ENCODE measurements at places on chromosomes 3 and 15.
A peak's percentile ranks its signal among the peaks of the same experiment; 100 is the strongest.

- no peak for DNase-seq
Measured at GRCh38 chr15:40333922-40334492, 6.7 kb downstream of the CCDC9B start.

GRCh38 chr3:121488628-121489027 lies 57.2 kb downstream of the POLQ start:
- no peak for DNase-seq

DNA sequence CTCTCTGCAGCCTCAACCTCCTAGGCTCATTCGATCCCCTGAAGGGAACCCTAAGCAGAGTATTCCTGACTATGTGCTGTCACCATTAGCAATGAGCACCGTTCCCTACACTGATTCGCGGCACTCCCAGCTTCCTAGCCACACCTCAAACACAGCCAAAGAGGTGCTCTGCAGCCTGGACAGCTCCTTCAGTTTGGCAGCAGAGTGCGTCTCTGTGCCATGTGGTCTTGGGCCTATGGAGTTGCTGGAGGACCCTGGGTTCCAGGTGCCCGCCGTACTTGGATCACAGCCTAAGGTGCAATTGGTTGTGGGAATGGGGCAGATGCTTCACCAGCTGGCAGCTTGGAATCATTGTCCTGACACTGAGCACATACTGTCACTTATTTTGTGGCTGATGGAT lies 17.3 kb upstream of the IL12A start:
- DNase-seq: no peak

DNA sequence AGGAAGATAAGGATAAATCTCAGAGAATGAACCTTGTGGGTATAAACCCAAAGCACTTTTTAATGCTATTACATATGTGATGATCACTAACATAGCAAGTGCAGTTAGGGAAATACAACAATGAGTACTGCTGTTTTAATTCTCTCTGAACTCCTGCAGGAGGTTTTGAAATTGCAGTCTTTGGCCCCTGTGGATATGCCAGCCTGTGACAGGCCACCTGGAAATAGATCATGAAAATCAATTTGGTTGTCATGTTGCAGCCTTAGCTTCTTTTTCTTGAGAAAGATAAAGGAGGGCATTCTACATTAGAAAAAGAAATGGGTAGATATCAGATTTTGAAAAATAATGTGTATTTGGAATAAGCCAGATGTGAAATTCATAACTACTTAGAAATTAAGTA lies 103.6 kb downstream of the RSRC1 start:
- DNase-seq: no peak

- DNase-seq: no peak
Measured at GRCh38 chr3:107412376-107412775, 35.1 kb downstream of the CCDC54 start.

- DNase-seq: no peak
Measured at GRCh38 chr15:52254391-52254790, 41.2 kb downstream of the MYO5C start.

GRCh38 chr15:90479656-90480055 lies 50.1 kb upstream of the CRTC3 start:
- no peak for DNase-seq

DNA sequence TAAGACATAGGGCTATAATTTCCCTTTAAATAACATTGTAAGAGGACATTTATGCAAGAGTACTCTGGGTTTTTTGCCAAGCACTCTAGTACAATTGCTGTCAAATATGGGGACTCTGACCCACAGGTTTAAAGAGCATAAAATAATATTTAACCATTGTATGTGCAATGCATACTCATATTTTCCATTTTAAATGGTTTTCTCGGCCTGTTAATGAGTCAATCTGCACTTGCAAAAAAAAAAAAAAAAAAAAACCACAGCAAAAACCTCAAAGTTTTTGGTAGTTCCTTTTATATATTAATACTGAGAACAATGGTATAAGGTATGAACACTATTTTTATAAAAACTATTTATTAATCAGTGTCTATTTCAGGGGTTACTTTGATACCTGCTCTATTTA lies 304.0 kb upstream of the CBLB start:
- DNase-seq: no peak

DNA sequence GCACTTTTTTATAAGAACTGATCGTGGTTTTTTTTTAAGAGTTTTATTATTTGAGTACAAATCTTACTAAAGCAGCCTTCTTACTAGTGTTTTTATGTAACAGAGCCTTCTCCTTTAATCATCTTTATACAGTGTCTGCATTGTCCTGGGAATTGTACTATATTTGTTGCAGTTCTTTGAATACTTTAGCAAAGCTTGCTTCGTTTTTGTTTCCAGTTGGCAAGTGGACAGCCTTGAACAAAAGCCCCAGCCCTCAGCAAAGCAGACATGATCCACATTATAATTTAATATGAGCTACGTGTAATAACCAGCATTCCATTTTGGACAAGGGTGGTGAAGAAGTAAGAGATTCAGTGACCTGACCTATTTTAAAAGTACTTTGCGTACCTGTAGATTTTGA lies 112.2 kb upstream of the FLNB start:
- DNase-seq: no peak

DNA sequence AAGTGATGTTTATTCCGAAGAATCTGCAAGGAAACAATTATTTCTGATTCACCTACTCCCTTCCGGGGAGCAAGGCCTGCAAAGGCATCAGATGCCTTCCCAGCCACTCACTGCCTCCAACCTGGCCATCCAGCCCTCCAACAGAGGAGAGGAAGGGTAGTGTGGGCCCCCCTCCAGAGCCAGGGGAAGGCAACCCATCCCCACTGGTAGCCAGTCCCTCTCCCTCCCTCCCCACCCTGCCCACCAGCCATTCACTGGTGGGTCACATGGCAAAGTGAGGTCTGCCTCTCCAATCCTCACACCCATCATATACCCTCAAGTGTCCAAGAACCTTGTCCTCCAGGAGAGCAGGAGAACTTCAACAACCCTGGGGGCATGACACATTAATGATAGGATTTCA lies 2.4 kb upstream of the VIPR1 start:
- no peak for DNase-seq

GRCh38 chr3:55147406-55147805 lies 219.5 kb upstream of the LRTM1 start:
- no peak for DNase-seq

- DNase-seq: no peak
Measured at GRCh38 chr15:62128916-62129315, 36.2 kb downstream of the C2CD4B start.

- no peak for DNase-seq
Measured at GRCh38 chr3:126021702-126022101, 52.7 kb downstream of the ROPN1B start.

DNA sequence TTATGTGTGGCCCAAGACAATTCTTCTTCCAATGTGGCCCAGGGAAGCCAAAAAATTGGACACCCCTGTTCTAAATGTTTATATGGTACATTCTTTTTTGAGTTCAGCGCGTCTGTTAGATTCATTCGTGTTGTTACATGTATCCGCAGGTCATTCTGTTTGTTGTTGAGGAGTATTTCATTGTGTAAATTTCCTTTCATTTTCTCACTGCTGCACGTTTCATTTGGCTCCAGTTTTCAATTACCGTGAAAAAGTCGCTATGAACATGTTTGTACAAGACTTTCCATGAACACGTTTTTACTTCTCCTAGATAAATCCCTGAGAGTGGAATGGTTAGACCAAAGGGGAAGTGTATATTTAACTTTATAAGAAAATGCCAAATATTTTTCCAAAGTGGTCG lies 7.5 kb upstream of the OPA1 start:
- DNase-seq: no peak

DNA sequence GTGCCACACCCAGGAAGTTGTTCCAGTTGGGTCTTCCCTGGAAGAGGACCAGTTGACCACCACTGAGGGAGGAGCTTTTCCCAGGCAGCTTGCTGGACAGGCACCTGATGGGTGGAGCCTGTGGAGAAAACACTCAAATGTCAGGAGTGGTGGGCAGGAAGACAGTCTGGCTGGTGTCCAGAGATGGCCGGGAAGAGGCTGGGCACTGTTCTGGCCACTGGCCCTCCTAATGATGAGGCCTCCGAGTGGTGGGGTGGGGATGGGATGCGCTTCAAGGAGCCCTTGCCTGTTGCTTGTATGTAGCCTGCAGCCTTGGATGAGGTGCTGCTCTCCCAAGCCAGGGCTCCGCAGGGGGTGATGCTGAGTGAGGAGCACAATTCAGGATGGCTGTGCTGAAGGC lies 12.3 kb downstream of the PLEKHO2 start:
- no peak for DNase-seq

GRCh38 chr3:136236109-136236508 lies 14.0 kb upstream of the PCCB start:
- no peak for DNase-seq

GRCh38 chr3:53844262-53845102 lies 1.7 kb downstream of the CHDH start:
- no peak for DNase-seq

- no peak for DNase-seq
Measured at GRCh38 chr3:126886217-126886616, 96.7 kb upstream of the PLXNA1 start.

- no peak for DNase-seq
Measured at GRCh38 chr3:86382556-86382955, 608.4 kb downstream of the VGLL3 start.

DNA sequence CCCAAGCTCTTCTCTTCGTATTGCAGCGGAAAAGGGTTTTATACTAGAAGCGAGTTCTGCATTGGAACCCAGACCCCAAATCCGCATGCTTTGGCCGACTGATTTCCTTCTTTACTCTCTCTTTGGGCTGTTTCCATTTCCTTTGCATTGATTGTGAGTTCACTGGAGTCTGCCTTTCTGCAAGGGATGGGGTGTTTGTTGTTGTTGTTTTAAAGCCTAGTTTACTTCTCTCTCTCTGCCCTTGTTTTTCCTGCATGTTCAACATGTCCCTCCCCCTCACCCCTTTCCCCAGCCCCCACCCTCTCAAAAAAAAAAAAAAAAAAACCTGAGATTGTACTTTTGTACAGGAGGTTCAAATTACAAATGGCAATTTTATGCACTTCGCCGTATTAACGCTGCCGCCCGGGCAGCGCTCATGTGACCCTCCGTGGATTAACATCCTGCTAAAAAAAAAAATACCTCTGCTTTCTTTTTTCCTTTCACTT lies 2.2 kb downstream of the NR2F2 start:
- DNase-seq: no peak

GRCh38 chr3:181919375-181919774 lies 207.7 kb downstream of the SOX2 start:
- no peak for DNase-seq

- DNase-seq: no peak
Measured at GRCh38 chr3:129601713-129602112, 4.8 kb downstream of the PLXND1 start.

- DNase-seq: no peak
Measured at GRCh38 chr3:72563690-72564370, 284.4 kb downstream of the SHQ1 start.

- DNase-seq: no peak
Measured at GRCh38 chr3:87756616-87757015, 302.2 kb downstream of the CGGBP1 start.

DNA sequence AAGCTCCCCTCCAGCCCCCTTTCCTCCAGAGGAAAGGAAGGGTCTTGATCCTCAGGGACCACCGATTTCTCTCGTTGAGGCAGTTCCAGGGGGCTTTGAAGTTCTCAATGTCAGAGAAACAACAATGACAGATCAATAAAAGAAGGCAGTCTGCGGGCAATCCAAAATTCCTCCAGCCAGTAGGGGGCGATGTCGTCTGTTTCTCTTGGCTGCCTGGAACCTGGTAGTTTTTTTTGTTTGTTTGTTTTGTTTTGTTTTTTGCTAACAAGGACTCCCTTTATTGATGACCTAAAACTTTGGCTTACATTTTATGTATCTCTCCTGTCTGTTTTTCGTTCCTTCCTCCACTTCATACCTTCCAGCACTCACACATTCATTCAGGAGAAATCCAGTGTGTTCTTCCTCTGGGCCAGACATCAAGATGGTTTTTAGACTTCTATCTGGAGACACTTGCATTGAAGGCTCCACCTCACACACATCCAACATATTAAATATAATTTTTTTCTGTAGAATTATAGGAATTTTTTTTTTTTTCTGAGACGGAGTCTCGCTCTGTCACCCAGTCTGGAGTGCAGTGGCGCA lies 276.6 kb downstream of the RPLP1 start:
- peak; percentile 78 for DNase-seq

DNA sequence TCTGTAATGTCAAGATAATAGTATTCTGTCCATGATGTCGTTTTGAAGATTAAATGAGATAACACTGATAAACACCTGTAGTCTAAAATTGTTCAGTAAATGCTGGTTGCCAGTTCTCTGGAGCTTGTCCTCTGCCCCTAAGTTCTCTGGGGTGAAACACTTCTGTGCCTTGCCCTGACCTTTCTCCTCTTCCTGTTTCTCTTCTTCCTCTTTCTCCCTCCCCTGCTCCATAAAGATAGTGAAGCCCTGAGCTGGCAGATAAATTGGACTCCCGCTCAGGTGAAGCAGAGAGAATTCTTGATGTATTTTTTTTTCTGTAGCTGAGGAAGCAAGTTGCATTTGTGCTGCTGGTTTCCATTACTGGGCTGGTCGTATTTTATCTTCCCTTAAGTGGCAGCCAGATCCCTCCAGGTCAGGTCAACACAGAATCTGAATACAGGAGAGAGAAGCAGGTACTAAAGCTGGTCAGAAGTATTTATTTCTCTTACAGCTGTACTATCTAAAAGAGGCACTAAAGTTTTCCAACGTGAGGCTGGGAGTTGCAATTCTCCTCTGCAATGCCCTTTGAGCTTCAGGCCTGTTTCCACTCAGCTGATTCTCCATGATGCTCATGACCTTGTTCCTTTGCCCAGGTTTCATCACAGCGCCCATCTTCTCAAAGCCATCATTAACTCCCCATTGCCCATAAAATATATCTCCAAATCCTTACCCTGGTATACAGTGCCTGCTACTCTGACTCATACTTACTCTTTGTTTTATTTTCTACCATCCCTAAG lies 319.3 kb upstream of the CFAP20DC start:
- DNase-seq: no peak

DNA sequence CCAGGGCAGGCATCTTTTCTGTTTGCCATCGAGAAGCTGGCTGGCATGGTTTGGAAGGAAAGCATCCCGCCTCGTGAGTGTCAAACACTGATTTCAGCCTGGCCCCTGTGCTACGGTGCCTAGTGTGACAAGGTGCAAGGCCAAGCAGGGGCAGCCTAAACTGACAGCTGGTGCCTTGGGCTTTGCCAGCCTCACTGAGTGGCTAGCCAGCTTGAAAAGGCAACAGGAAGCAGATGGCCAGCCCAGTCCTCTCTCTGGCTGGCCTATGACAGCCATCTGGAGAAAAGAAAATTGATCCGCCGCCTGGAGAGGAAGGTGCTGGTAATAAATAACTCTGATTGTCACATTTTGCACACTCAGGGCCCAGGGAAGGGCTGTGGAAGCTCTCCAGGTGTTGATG lies 52.2 kb downstream of the C3orf85 start:
- DNase-seq: no peak

- no peak for DNase-seq
Measured at GRCh38 chr3:183180110-183180783, 17.7 kb upstream of the LAMP3 start.

GRCh38 chr3:143283432-143284128 lies 164.0 kb downstream of the CHST2 start:
- DNase-seq: no peak

DNA sequence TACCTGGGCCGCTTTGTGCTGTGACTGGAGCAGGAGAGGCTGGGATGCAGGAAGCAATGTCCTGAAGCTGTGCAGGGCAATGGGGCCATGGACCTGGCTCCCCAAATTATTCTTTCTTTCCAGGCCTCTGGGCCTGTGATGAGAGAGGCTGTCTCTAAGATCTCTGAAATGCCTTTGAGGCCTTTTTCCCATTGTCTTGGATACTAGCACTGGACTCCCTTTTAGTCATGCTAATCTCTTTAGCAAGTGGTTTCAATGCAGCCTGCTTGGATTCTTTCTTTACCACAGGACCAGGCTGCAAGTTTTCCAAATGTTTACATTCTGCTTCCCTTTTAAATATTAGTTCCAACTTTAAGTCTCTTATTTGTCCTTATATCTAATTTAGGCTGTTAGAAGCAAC lies 64.8 kb upstream of the SGO1 start:
- no peak for DNase-seq
